Muscle of back (tissue), 13 donors: ENCODE measurements at places on chromosomes 13 and 19.

- DNase-seq = peak; percentile 9
Observed at GRCh38 chr13:41649659-41650058, 192.3 kb downstream of the RGCC start.

- DNase-seq = no peak
Observed at GRCh38 chr13:94121686-94122085, 357.8 kb downstream of the DCT start.

DNA sequence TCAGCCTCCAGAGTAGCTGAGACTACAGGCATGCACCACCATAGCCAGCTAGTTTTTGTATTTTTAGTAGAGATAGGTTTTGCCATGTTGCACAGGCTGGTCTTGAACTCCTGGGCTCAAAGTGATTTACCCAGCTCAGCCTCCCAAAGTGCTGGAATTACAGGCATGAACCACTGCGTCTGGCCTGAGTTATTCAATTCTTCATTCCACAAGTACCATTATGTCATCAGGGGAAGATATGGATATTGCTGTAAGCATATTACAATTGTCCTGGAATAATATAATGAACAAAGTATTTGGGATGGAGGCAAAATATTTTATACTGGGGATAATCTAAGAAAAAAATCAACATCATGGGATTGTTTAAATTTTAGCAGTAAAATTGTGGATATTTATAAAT is 646.0 kb upstream of the SLITRK6 start:
- DNase-seq = no peak

- no peak for DNase-seq
Observed at GRCh38 chr19:49447485-49448431, 3.9 kb downstream of the PIH1D1 start.

DNA sequence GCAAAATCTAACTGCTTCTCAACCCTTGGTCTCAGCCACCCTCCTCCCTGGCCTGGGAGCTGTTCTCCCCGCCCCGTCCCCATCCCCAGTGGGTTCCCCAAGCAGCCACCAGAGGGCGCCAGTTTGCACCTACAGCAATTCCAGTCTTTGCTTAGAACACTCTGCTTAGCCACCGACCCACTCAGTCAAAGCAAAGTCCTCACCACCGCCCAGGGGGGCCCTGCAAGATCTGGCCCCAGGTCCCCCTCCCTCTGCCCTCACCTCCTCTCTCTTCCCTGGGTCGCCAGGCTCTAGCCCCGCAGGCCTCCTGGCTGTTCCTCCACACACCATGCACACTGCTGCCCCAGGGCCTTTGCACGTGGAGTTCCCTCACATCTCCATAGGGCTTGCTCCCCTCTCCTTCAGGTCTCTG is 12.4 kb downstream of the TMEM143 start:
- DNase-seq = peak; percentile 47
